ENCODE measurements at places on chromosomes 3 and 15. TPM values are rescaled to one million over a fixed set of nuclear protein-coding genes. Genes with fewer than 3 reads are reported as not detected.

LRRC2 gene
- total RNA-seq, result 2.9 TPM

LDHAL6B gene
- not detected for total RNA-seq

CYP8B1 gene
- total RNA-seq, result not detected

VEPH1 gene
- total RNA-seq, result 139 TPM

DLL4 gene
- 22.0 TPM for total RNA-seq

RTP1 gene
- total RNA-seq, result not detected

KLHL40 gene
- not detected for total RNA-seq

SCG5 gene
- 0.96 TPM for total RNA-seq

CCR1 gene
- 40.9 TPM for total RNA-seq

CFAP100 gene
- not detected for total RNA-seq

C2CD4A gene
- total RNA-seq, result 0.14 TPM

CCDC71 gene
- total RNA-seq, result 22.1 TPM

PDZRN3 gene
- 23.9 TPM for total RNA-seq

TBL1XR1 gene
- 156 TPM for total RNA-seq

- no peaks in the 10 kb centered on the region for H3K4me1 ChIP-seq
- H3K27me3 ChIP-seq, result no peaks in the 10 kb centered on the region
- DNase-seq, result no peak
- no peak overlapping the region for H3K4me3 ChIP-seq
Observed at GRCh38 chr3:185813205-185813604, 11.6 kb downstream of the IGF2BP2 start.

DNA sequence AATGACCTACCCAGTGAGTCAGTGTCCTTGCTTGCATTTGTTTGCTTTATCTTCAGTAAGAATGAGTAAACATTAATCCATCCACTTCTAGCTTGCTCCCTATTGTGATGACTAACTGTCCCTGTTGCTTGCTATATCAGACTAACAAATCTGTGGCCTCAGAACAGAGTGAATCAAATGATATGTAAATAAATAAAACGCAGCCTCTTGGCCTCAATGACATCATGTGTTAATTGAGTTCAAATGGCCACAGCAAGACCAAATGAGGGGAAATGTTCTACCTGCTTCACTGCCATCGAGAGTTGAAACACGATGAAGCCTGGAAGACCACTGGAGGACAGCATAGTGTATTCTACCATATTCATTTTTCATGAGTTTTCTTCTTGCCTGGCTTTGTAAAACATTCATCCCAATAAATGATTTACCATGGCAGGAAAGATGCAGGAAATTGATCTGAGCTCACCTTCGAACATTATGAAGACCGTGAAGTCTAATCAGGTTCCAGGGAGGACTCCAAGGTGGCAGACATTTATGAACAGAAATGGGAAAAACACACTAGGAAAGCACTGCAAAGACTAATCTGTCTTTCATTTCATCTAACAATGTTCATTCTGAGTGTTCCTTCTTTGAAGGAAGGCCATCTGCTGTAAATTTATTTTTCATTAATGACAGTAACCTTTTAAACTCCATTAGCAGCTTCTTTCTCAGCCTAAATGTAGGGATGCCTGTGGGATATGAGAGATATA, 1144.5 kb downstream of the TUSC7 start:
- H3K4me3 ChIP-seq, result no peak overlapping the region
- no peaks in the 10 kb centered on the region for H3K36me3 ChIP-seq
- DNase-seq, result no peak
- no peak overlapping the region for H3K27ac ChIP-seq
- no peaks in the 10 kb centered on the region for H3K4me1 ChIP-seq

- H3K4me3 ChIP-seq, result peak overlapping the region; percentile 5
- peaks cover 98% of the 10 kb centered on the region for H3K27me3 ChIP-seq
- H3K4me1 ChIP-seq, result peaks cover 7% of the 10 kb centered on the region
- DNase-seq, result no peak
Observed at GRCh38 chr15:59997070-59997701, 6.9 kb upstream of the FOXB1 start.

GRCh38 chr15:60528530-60528929, 49.6 kb upstream of the ICE2 start:
- H3K4me3 ChIP-seq, result no peak overlapping the region
- H3K27ac ChIP-seq, result no peak overlapping the region
- H3K27me3 ChIP-seq, result no peaks in the 10 kb centered on the region
- peaks cover 8% of the 10 kb centered on the region for H3K36me3 ChIP-seq
- peaks cover 4% of the 10 kb centered on the region for H3K4me1 ChIP-seq

DNA sequence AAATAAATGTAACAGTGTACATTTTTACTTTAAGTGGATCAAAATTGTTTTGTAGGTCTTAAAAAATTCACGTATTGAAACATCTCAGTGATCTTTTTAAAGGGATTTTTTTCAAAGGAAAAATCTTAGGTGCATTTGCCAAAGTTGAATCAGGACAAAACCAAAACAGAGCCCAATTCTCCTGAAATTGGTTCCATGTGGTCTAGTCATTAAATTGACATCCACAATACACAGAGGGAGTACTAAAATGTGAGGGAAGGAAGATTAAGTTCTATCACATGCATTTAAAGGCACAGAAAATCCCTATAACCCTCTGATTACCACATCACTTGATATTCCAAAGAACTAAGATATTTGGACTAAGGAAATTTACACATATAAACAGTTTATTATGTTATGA, 39.3 kb upstream of the HDC start:
- H3K36me3 ChIP-seq, result peaks cover 29% of the 10 kb centered on the region
- no peak overlapping the region for H3K4me3 ChIP-seq
- no peaks in the 10 kb centered on the region for H3K4me1 ChIP-seq
- no peak overlapping the region for H3K27ac ChIP-seq
- no peaks in the 10 kb centered on the region for H3K27me3 ChIP-seq

DNA sequence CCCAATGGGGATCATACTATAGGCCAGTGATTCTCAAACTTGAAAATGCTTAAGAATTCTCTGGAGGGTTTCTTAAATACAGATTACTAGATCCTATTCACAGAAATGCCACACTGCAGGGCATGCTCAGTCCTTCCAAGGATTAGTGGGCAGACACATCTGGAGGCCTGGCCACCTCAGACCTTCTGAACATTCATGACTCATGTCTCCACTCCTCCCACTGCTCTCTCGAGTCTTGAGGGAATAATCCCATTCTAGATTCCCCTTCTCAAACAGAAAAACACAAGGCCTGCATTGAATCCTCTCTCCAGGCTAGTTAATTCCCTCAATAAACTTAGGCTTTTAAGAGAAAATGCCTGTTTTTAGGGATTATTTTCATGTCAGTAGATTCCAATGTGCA, 22.1 kb downstream of the ZNF621 start:
- H3K4me3 ChIP-seq, result no peak overlapping the region
- DNase-seq, result no peak
- H3K36me3 ChIP-seq, result no peaks in the 10 kb centered on the region
- H3K4me1 ChIP-seq, result no peaks in the 10 kb centered on the region
- H3K27me3 ChIP-seq, result no peaks in the 10 kb centered on the region

GRCh38 chr3:32544894-32545293, 25.8 kb downstream of the DYNC1LI1 start:
- peaks cover 19% of the 10 kb centered on the region for H3K36me3 ChIP-seq
- H3K27ac ChIP-seq, result no peak overlapping the region
- H3K4me1 ChIP-seq, result no peaks in the 10 kb centered on the region
- no peak overlapping the region for H3K4me3 ChIP-seq

- no peak overlapping the region for H3K27ac ChIP-seq
- no peak overlapping the region for H3K4me3 ChIP-seq
- no peak for DNase-seq
- no peaks in the 10 kb centered on the region for H3K4me1 ChIP-seq
- no peaks in the 10 kb centered on the region for H3K27me3 ChIP-seq
Observed at GRCh38 chr15:38702178-38702912, 137.7 kb upstream of the RASGRP1 start.

DNA sequence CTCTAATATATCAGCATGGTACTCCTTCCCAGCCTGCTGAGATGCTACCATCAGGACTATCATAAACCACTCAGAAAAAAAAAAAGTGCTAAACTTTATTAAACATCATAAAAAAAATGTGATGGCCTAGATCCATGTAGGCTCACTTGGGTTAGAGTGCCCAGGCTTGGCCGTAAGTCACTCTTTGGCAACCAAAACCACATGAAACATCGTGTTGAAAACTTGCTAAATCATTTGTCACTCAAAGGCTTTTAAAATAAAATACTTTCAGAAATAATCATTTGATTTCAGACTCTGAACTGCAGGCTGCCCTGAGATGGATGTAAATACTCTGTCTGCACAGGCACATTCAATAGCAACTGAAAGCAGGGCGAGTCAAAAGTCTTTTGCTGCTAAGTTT, 78.4 kb upstream of the WNT5A start:
- no peak overlapping the region for H3K4me3 ChIP-seq
- H3K4me1 ChIP-seq, result no peaks in the 10 kb centered on the region
- H3K36me3 ChIP-seq, result no peaks in the 10 kb centered on the region
- H3K27me3 ChIP-seq, result no peaks in the 10 kb centered on the region
- H3K27ac ChIP-seq, result no peak overlapping the region

- no peak overlapping the region for H3K4me3 ChIP-seq
- no peaks in the 10 kb centered on the region for H3K27me3 ChIP-seq
- H3K36me3 ChIP-seq, result no peaks in the 10 kb centered on the region
- peaks cover 7% of the 10 kb centered on the region for H3K4me1 ChIP-seq
Observed at GRCh38 chr3:36433511-36433910, 53.2 kb downstream of the STAC start.

- peaks cover 12% of the 10 kb centered on the region for H3K4me1 ChIP-seq
- peaks cover 34% of the 10 kb centered on the region for H3K36me3 ChIP-seq
- no peaks in the 10 kb centered on the region for H3K27me3 ChIP-seq
- no peak overlapping the region for H3K4me3 ChIP-seq
- DNase-seq, result peak; percentile 60
- H3K27ac ChIP-seq, result no peak overlapping the region
Observed at GRCh38 chr3:50122661-50123391, 32.3 kb upstream of the SEMA3F start.

GRCh38 chr15:33730815-33731214, 237.5 kb upstream of the CHRM5 start:
- no peaks in the 10 kb centered on the region for H3K36me3 ChIP-seq
- no peaks in the 10 kb centered on the region for H3K27me3 ChIP-seq
- no peaks in the 10 kb centered on the region for H3K4me1 ChIP-seq
- DNase-seq, result no peak

DNA sequence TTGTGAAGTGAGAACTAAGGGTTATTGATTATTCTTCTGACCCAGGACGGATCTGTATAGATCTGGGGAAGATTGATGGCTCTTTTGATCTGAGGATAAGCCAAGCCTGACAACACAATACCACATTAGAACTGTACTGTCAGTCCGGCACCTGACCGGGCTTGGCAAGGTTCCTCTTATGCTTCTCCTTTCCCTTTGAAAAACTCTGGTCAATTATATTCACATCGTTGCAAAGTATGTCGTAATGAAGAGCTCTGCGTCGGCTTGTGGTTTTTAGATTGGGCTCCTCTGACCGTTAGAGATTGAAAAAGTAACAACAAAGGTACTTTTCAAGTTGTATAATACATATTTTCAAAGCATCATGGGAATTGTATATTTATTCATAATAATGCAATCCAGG, 389.8 kb downstream of the NR2F2 start:
- no peak for DNase-seq
- no peak overlapping the region for H3K4me3 ChIP-seq
- H3K27me3 ChIP-seq, result peaks cover 4% of the 10 kb centered on the region
- no peaks in the 10 kb centered on the region for H3K4me1 ChIP-seq
- H3K27ac ChIP-seq, result no peak overlapping the region

DNA sequence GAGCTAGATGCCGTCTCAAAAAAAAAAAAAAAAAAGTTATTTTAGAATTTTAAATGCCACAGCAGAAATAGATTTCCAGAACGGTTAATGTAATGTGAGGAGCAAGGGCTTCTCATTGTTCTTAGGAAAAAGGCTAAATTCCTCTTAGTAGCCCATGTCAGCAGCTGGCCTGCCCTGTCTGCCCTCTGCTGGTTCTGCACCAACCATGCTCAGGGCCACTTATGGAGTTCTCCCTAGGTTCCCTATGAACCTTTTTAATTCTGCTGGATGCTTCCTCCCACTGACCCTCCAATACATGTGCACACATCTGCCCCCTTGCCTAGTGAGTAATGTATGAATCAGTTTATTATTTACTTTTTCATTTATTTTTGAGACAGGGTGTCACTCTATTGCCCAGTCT, 32.2 kb upstream of the DPPA4 start:
- no peaks in the 10 kb centered on the region for H3K27me3 ChIP-seq
- no peak overlapping the region for H3K4me3 ChIP-seq
- no peak overlapping the region for H3K27ac ChIP-seq
- H3K4me1 ChIP-seq, result no peaks in the 10 kb centered on the region
- H3K36me3 ChIP-seq, result no peaks in the 10 kb centered on the region

- H3K4me3 ChIP-seq, result no peak overlapping the region
- H3K4me1 ChIP-seq, result no peaks in the 10 kb centered on the region
- H3K27ac ChIP-seq, result no peak overlapping the region
- H3K27me3 ChIP-seq, result no peaks in the 10 kb centered on the region
- no peak for DNase-seq
Observed at GRCh38 chr15:71118881-71119632, 3.8 kb downstream of the THSD4 start.

- no peak for DNase-seq
- H3K4me3 ChIP-seq, result no peak overlapping the region
- H3K27me3 ChIP-seq, result no peaks in the 10 kb centered on the region
- H3K36me3 ChIP-seq, result no peaks in the 10 kb centered on the region
- no peak overlapping the region for H3K27ac ChIP-seq
Observed at GRCh38 chr3:150248116-150248887, 159.8 kb upstream of the TSC22D2 start.

- H3K27ac ChIP-seq, result no peak overlapping the region
- no peaks in the 10 kb centered on the region for H3K27me3 ChIP-seq
- H3K4me3 ChIP-seq, result no peak overlapping the region
- peaks cover 5% of the 10 kb centered on the region for H3K4me1 ChIP-seq
Observed at GRCh38 chr3:65335587-65335986, 647.8 kb upstream of the ADAMTS9 start.

GRCh38 chr15:88382482-88382983, 84.7 kb downstream of the MRPL46 start:
- DNase-seq, result no peak
- no peaks in the 10 kb centered on the region for H3K36me3 ChIP-seq
- no peak overlapping the region for H3K27ac ChIP-seq
- no peak overlapping the region for H3K4me3 ChIP-seq
- no peaks in the 10 kb centered on the region for H3K4me1 ChIP-seq

DNA sequence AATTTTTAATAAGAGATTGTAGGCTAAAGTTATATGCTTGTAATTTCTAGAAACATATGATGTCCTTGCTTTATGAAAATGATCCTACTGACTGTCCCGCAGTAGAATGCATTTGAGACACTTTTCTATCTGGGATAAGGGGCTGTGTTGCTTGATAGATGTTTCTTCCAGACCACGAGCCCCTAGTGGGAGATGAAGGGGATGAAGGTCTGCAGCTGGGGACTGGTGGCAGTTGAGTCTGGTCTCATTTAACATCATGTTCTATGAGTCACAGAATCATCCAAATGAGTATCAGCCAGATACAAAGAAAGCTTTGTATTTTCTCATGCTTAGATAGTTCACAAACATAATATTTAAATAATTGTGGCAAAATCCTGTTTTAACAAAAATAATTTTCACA, 84.3 kb upstream of the PRTG start:
- H3K27me3 ChIP-seq, result no peaks in the 10 kb centered on the region
- no peaks in the 10 kb centered on the region for H3K4me1 ChIP-seq
- no peak overlapping the region for H3K4me3 ChIP-seq

Measured in upper lobe of right lung (tissue), 1 donor.